NT2/D1 (cell line): ENCODE measurements at places on chromosomes 7 and 10.

DNA sequence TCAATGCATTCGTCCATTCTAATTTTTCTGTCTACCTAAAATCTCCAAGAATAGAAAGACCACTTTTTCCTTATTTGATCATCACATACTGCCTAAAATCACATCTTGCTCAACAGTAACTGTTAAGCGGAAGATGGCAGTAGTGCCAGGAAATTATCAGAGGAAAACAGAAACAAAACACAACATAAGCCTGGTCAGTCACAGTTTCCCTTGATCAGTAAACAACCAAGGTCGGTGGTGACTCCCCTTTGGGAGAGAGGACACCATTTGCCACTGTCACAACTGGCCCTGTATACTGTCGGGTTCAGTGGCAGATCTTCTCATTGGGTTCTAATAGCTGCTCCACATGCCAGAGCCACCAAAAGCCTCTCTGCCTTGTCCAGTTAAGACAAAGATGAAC, 106.6 kb downstream of the PLXNA4 start:
- no peak for DNase-seq

GRCh38 chr7:2666588-2667250, 21.3 kb upstream of the AMZ1 start:
- DNase-seq: no peak

DNA sequence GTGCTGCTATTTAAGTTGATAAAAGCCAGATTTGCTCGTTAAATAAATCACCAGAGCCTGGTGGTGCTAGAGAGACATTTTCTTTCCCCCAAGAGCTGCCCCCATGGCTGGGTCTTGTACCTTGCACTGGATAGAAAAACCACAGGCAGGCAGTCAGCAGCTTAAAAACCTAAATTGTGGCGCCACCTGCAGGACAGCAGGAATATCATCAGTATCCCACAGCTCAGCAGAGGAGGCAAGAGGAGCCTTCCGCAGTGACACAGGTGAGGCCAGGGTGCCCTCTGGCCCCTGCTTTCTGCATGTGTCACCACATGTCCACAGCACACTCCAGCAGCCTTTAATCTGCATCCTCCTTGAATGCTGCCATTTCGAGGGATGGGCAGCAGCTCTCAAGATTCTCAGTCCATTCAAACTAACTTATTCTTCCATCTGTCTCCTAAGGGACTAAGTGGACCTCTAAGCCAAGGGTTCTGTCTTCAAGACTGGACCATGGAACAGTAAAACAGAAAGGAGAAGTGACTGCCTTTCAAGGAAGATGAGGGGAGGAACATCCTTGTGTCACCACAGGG, 4.5 kb upstream of the PLXNA4 start:
- DNase-seq: peak; percentile 81

DNA sequence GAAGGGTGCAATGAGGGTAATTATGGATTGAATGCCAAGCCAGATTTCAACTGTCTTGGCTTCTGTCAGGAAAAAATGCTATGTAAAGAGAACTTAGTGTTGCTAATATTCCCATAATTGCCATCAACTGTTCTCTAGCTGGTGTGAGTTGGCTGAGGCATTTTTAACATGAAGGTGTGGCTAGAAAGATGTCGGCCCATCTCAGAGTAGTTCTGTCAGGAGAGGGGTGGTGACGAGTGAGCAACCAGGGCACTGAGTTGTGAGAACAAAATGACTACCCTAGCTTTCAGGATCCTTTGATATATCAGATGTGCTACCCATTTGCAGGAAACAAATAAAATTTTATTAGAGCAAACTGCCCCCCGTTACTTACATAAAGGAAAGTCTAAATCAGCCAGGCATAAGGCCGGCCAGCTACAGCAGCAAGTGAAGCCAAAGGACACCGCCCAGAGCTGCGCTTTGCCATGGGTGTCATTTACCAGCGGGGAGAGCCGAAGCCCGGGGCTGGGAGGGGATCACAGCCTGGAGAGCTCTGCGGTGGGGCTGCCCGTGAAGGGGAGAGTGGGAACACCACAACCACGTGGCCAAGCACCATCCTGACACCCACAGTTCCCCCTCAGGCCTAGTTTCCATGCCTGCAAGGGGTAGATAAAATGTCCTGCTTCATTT, 141.4 kb downstream of the ICA1 start:
- DNase-seq: no peak

GRCh38 chr7:43735403-43735801, 6.1 kb upstream of the COA1 start:
- DNase-seq: no peak

DNA sequence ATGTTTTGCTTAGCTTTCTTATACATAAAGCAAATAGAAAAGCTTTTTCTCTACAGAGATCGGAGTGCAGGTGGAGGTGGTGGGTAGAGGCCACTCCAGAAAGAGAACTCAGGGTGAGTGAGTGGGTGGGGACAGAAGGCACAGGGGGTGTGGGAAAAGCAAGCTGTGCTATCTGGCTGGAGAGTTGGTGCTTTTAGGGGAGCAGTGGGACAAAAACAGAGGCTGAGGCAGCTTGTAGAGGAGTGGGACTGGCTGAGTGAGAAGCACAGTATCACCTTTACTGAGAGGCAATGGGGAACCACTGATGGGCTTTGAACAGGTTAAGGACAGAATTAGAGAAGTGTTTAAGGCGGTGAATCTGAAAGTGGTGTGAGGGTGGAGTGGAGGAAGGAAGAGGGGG, 275.3 kb downstream of the TCF7L2 start:
- DNase-seq: no peak
